NCI-H82 (cell line): ENCODE measurements at places on chromosomes 5 and 9.
A peak's percentile ranks its signal among the peaks of the same experiment; 100 is the strongest.

- peak; percentile 29 for DNase-seq
These were observed 86.1 kb upstream of the NFIB start for GRCh38 chr9:14399756-14400657.

DNA sequence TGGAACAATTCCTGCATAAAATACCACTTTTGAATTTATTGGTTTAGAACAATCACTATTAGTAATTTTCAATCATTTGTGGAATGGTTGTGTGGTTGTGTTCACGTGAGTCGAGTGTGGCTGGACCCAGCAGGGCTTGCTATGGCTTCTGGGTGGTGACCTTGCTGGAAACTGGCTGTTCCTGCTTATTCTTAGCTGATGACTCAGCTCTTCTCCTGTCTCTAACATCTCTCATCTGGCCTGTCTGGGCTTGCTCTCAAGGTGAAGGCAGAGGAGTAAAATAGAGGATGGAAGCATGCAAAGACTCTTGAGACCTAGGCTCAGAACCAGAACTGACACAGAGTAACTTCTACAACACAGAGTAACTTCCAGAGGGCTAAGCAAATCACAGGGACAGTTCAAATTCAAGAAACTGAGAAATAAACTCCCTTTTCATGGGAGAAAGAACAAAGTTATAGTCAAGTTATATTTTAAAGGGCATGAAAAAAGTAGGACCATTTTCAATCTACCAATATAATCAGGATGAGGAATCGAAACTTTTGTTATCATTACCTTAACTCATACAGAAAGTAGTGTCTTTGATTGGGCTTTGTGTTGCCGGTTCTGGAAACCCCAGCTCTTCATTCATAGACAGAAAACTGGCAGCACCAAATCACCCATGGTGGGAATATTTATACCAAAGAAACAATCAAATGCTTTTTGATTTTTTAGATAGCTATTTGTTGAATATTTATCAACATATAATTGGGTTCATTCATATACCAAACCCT, 665.1 kb downstream of the CDH18 start:
- DNase-seq = peak; percentile 2

DNA sequence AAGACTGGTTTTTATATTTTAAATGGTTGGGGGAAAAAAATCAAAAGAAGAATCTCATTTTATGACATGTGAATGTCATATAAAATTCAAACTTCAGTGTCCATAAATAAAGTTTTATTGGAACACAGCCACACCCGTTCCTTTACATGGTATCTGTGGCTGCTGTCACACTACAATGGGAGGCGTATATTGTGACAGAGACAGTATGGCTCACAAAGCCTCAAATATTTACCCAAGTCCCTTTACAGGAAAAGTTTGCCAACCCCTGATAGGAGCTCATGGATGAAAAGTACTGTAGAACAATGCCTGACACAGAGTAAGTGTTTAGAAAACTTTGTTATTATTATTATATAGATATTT, 5.2 kb upstream of the DUSP1 start:
- DNase-seq = no peak

GRCh38 chr5:74630453-74631066, 10.0 kb downstream of the ENC1 start:
- DNase-seq = peak; percentile 52

- DNase-seq = no peak
These were observed 118.8 kb downstream of the GALNT10 start for GRCh38 chr5:154309371-154309745.

DNA sequence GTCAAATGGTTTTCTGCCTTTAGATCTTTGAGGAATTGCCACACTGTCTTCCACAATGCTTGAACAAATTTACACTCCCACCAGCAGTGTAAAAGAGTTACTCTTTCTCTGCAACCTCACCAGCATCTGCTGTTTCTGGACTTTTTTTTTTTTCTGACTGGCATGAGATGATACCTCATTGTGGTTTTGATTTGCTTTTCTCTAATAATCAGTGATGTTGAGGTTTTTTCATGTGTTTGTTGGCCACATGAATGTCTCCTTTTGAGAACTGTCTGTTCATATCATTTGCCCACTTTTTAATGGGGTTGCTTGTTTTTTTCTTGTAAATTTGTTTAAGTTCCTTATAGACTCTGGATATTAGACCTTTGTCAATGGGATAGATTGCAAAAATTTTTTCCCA, 129.2 kb upstream of the PTGER4 start:
- DNase-seq = no peak

- no peak for DNase-seq
These were observed 25.6 kb downstream of the TGFBI start for GRCh38 chr5:136054142-136055019.

DNA sequence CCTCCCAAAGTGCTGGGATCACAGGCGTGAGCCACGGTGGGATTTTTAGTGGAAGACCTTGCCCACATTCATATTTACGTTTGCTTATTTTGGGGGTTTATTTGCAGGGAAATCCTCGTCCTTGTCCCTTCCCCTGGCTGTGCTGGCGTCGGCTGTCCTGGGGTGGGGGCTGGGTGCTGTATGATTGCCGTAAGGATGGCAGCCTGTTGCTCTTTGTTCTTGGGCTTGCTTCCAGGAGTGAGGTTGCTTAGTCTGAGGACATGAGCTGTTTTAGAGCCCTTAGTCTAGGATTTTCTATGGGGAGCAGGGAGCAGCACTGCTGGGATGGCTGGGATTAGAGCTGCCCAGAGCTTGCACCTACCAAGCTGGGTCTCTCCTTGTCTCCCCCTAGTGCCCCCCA, 85.8 kb upstream of the ASS1 start:
- DNase-seq = no peak

DNA sequence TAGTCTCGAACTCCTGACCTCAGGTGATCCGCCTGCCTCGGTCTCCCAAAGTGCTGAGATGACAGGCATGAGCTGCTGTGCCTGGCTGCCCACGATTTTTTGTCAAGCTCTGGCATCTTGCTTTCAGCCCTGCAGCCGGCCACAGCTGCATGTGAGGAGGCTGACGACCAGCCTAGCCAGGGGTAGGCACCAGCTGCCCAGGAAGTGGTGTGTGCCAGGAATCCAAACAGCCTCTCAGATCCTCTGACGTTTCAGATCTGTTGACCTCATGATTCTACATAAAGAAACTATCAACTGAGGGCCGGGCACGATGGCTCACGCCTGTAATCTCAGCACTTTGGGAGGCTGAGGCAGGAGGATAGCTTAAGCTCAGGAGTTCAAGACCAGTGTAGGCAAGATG, 19.0 kb downstream of the DYNC2I2 start:
- DNase-seq = no peak

DNA sequence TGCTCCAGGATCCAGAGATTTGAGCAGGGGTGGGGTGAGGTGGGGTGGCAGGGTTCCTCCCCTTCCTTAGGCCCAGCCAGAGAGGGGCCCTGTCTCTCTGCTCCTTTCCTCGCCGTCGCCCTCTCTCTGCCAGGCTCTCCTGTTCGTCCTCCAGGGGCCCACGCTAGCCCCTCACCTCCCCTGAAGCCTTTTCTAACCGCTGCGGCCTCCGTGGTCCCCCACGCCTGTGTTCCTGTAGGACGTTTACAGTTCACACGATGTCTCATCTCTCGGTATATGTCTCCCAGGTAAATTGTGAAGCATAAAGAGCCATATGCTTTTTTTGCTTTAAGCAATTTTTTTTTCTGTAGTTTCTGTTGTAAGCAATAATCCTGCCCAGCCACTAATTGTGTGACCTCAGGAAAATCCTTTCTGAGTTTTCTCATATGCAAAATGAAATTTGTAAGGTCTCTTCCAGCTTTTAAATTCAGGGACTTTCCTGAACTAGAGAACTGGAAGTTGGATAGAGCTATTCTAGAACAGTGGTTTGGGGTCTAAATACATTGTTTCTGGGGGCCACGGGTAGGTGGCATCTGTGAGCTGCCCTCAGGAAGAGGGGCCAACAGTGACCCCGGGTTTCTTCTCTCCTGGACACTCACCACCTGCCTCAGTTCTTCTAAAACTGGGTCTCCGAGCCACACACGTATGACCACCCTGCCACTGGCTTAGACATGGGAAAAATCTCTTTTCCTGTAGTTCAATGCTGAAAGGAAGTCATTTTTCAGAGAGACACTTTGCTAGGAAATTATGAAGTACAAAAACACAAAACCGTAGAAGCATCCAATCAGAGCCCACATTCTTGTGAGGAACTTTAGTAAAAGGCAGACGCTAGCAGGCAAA, 50.2 kb upstream of the ZNF366 start:
- DNase-seq = no peak

DNA sequence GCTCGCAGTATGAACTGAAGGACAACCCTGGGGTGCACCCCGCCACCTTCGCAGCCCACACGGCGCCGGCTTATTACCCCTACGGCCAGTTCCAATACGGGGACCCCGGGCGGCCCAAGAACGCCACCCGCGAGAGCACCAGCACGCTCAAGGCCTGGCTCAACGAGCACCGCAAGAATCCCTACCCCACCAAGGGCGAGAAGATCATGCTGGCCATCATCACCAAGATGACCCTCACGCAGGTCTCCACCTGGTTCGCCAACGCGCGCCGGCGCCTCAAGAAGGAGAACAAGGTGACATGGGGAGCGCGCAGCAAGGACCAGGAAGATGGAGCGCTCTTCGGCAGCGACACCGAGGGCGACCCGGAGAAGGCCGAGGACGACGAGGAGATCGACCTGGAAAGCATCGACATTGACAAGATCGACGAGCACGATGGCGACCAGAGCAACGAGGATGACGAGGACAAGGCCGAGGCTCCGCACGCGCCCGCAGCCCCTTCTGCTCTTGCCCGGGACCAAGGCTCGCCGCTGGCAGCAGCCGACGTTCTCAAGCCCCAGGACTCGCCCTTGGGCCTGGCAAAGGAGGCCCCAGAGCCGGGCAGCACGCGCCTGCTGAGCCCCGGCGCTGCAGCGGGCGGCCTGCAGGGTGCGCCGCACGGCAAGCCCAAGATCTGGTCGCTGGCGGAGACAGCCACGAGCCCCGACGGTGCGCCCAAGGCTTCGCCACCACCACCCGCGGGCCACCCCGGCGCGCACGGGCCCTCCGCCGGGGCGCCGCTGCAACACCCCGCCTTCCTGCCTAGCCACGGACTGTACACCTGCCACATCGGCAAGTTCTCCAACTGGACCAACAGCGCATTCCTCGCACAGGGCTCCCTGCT, 3.8 kb downstream of the IRX1 start:
- DNase-seq = no peak

DNA sequence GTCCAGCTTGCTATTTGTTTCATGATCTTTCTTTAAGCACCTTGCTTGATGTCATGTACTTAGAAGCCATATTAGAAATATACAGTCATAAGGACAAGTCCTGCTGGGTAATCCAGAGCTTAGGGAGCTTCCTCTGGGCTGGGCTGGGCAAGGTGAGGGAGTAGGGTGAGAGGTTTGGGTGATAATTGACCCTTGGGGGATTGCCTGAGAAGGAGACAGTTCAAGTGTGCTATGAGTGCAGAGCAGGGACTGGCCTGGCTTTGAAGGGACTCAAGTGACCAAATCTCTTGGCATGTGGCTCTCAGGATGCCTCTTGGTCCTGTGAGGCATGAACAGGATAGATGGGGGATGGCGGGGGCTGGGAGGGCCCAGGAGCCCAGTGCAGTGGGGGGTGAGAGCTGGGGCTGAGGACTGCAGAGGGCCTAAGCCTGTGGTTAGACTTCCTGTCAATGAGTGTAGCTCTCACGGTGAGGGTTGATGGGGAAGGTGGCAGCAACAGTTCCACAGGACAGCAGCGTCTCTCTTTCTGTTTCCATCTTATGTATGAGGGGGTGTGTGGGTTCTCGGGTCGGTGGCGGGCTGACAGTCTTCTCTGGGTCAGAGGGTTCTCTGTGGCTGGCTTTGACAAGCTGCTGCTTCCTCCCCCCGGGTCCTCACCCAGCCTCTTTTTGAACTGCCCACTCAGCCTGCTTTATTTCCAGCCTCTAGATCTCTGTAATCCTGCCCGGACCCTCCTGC, 53.5 kb downstream of the RGS3 start:
- DNase-seq = peak; percentile 28

- no peak for DNase-seq
These were observed 314.2 kb downstream of the ARHGAP26 start for GRCh38 chr5:143084407-143084806.
